ENCODE measurements at places on chromosomes 2 and 18.

- H3K36me3 ChIP-seq, result no peaks in the 10 kb centered on the region
- DNase-seq, result no peak
- H3K4me1 ChIP-seq, result no peaks in the 10 kb centered on the region
- H3K4me3 ChIP-seq, result no peak overlapping the region
- no peak overlapping the region for H3K27ac ChIP-seq
Observed at GRCh38 chr2:142944721-142945120, 67.3 kb downstream of the KYNU start.

DNA sequence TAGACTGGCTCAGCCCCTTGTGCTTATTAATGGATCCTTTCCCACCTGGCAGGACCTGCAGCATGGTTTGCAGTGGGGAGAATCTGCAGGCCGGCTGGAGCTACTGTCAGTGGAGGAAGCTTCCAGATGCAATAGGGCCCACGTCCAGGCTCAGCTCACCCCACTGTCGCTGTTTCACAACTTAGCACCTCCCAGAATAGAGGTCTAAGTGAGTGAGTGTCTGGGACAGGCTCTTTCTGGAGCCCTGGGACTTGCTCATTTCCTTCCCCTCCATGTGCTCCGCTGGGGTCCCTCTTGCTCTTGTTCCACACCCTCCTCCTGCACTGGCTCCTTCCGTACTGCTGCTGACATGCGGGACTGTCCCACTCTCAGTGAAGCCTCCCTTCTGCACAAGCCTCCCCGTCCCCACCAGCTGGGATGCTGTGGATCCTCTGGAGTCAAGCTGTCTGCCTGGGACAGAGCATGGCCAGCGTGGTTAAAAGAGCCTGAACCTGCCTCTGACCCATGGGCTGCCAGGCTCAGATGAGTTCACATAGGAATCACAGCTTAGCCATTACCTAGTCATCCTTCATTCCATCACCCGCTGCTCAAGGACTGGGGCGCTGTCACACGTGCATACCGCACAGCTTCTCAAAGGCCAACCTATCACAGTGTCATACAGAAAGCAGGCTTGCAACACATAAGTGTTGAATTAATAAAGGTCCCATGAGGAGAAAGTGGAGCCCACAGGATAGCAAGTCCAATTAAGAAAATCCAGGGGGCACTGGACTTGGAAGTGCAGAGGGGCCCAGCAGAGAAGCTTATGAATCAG is 135.9 kb downstream of the ACKR3 start:
- no peak overlapping the region for H3K4me3 ChIP-seq
- H3K36me3 ChIP-seq, result no peaks in the 10 kb centered on the region
- no peaks in the 10 kb centered on the region for H3K4me1 ChIP-seq

- peak overlapping the region; percentile 57 for H3K4me3 ChIP-seq
- no peak for DNase-seq
- H3K27ac ChIP-seq, result no peak overlapping the region
- no peaks in the 10 kb centered on the region for H3K36me3 ChIP-seq
- H3K4me1 ChIP-seq, result peaks cover 15% of the 10 kb centered on the region
Observed at GRCh38 chr2:129877795-129878775, 101.4 kb upstream of the RAB6C start.

GRCh38 chr2:70655786-70656185 is 102.2 kb upstream of the TGFA start:
- peaks cover 24% of the 10 kb centered on the region for H3K4me1 ChIP-seq
- no peak overlapping the region for H3K4me3 ChIP-seq
- H3K36me3 ChIP-seq, result no peaks in the 10 kb centered on the region
- DNase-seq, result no peak

DNA sequence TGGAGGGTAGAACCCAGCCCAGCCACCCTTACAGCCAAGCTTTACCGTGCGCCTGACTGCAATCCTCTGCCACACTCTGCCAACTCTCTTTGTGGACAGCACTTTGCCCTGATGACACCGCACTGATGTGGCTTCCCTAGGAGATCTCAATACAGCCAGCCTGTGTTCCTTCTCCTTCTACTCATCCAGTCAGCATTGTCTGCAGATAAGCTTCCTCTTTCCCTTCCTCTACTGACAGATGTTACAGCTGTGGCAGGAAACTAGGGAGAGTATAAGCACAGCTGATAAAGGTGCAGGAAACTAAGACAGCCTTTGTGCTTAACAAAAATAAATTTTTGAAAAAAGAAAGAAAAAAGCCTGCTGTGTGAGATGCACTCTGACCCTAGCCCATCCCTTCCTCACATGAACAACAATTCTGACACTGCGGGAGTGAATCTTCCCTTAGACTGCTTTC is 25.0 kb downstream of the CEP68 start:
- H3K4me3 ChIP-seq, result no peak overlapping the region
- DNase-seq, result peak; percentile 46
- H3K27ac ChIP-seq, result no peak overlapping the region
- peaks cover 3% of the 10 kb centered on the region for H3K4me1 ChIP-seq

DNA sequence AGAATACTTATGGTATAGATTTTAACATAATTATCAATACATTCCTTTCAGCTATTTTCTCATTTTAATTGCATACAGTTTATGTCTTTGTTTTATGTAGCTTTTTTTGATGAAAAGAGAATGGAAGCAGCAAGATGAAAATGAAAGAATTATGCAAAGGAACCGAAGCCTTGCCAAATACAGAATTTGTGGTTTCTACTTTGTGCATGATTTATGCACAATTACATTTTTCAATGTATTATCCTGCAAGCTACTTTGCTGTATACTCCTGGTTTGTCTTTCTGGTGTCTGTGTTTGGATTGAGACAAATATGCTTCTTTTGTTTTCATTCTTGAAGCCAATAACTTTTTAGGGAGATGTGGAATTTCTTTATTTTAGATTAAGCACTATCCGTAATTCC is 1642.6 kb upstream of the CELF4 start:
- no peak overlapping the region for H3K27ac ChIP-seq
- DNase-seq, result no peak
- no peak overlapping the region for H3K4me3 ChIP-seq
